ENCODE measurements at places on chromosomes 1 and 21.

DNA sequence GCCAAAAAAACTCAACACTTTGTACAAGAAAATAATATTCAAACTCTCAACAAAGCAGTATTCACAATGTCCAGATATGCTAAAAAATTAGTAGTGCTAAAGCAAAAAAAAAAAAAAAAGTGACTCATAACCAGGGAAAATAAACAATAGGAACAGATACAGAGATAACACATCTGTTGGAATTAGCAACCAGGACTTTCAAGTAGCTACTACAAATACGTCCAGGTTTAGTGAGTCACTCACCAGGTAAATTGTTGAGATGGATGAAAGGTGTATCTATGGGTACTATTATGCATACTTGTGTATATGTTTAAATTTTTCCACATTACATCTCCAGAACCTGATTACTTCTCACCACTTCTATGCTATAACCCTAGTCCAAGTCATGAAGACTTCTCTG, 144.8 kb upstream of the SLC35F3 start:
- DNase-seq: no peak

DNA sequence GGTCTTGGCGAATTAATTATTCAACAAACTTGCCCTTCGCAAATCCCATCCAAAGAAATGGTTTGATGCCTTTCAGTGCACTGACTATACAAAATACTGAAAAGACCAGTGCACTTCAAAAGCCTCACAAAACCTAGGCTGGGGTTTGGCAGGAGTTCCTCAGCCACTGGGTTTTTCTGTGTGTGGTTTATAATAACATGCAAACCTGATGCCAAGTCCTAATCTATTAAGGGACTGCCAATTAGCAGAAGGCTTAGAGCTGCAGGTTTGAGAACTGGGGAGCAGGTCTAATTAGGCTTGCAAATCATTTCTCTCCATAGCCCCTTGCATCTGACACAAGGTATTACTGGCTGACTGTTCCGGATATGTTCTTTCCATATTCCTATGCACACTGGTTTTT, 27.7 kb downstream of the PLPP3 start:
- no peak for DNase-seq

DNA sequence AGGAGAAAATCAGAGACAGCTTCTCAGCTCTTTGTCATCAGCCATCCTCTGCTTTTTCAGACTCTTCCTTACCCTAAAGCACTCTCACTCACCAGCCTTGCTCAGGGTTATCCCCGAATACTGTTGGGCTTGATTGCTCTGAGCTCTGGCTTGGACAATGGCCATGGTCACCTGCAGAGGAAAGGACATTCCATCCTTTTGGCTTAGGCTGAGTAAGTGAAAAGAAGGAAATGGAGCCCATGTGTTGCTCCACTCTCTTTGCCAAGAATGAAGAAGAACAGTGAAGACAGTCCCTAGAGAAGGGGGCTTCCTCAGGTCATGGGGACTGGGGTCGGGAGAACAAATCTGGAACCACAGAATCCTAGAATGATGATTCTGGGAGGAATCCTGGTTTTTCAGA, 2.3 kb downstream of the MTMR11 start:
- no peak for DNase-seq

- peak; percentile 57 for DNase-seq
These were observed 722 bp downstream of the TUT4 start for GRCh38 chr1:52552236-52552504.

- DNase-seq: no peak
These were observed 35.8 kb downstream of the IER5 start for GRCh38 chr1:181124291-181124751.

DNA sequence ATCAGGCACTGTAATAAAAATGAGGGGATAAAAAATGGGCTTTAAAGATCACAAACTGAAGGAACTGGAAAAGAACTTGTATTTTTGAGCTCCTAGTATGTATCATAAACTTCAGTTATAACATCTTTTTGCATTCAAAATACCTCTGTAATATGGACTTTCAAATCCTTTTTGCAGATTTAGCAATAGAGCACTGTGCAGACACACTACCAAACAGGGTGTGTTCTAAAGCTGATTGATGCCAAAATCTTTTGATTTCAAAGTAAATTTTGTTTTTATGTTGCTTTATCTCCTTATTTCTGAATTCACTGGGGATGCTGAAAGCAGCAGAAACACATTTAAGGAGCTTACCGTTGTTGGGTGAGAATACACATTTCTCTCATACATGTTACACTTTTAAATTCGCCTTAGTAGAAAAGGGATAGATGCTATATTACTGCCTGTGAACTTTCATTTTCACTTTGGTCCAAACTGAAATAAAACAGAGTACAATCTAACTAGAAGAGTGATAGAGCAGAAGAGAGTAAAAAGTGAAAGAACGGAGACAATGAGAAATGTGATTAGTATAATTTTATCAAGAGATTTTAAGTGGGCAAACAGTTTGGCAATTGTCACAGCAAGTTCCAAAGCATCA, 1126.6 kb downstream of the BRINP3 start:
- no peak for DNase-seq

DNA sequence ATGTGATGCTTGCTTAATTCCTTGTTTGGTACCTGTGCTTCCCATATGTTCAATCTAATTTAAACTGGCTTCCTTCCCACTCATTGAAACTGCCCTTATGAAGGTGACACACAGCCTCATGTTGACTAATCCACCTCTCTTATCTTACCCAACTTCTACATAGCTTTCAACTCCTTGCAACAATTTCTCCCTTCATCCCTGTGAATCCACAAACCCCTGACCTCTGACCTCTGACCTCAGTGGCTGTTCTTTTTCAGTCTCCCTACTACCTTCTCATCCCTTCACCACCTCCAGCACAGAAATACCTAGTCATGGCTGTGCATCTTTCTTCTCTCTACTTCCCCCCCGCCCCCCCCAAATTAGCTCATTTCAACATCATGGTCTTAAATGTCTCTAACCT, 144.5 kb downstream of the TTLL7 start:
- DNase-seq: no peak

- DNase-seq: no peak
These were observed 993.0 kb upstream of the PRMT6 start for GRCh38 chr1:106063510-106063909.

DNA sequence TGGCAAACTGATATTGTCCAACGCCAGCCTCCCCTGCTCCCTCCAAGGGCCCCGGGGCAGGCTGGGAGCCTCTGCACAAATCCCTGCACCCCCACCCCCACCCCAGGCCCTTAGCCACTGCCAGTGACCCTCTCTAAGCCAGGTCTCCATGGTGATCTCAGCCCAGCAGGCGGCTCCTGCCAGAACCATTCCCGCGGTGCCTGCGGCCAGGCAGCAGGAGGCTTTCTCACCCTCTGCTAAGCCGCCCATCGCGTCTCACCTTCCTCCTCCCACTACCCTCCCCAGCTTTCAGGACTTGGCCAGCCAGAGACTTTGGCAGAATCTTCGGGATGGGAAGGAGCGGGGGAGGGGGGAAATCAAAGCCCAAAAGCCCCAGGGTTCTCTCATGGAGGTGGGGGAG, 46.8 kb upstream of the WASF2 start:
- DNase-seq: no peak

DNA sequence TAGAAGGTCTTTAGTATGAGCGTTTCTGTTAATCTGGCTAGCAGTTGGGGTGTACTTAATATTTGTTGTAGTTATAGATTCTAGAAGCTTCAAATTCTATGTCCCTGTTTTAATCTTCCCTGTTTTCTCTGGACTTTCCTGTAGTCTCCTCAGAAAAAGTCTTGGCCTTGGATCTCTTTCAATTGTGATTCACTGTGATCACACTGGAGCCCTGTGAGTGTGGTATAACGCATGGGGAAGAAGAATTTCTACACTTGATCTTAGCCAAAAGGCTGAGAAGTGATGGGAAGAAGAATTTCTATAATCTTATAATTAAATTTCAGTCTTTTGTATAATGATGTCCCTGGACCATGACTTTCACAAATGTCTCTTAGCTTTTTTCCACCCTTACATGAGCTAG, 36.7 kb upstream of the COP1 start:
- no peak for DNase-seq

GRCh38 chr1:237759377-237759776, 131.3 kb downstream of the ZP4 start:
- no peak for DNase-seq

DNA sequence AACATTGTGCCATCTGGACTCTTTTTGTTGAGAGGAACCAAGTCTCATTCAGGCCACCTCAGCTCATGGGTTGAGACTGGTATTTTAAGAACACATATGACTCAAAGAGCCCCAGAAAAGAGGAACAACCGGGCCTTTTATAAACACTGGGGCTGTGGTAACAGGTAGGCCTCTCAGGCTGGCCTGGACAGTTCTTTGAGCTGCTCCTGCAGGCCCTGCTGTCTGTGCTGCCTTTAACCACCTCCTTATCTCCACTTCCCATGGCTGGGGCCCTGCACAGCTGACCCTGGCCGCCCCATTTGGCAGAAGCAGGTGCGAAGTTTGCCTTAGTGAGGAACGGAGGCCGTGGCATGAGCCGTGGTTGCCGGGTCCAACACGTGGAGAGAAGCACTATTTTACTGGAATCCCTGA, 163.3 kb downstream of the RHOU start:
- DNase-seq: no peak

DNA sequence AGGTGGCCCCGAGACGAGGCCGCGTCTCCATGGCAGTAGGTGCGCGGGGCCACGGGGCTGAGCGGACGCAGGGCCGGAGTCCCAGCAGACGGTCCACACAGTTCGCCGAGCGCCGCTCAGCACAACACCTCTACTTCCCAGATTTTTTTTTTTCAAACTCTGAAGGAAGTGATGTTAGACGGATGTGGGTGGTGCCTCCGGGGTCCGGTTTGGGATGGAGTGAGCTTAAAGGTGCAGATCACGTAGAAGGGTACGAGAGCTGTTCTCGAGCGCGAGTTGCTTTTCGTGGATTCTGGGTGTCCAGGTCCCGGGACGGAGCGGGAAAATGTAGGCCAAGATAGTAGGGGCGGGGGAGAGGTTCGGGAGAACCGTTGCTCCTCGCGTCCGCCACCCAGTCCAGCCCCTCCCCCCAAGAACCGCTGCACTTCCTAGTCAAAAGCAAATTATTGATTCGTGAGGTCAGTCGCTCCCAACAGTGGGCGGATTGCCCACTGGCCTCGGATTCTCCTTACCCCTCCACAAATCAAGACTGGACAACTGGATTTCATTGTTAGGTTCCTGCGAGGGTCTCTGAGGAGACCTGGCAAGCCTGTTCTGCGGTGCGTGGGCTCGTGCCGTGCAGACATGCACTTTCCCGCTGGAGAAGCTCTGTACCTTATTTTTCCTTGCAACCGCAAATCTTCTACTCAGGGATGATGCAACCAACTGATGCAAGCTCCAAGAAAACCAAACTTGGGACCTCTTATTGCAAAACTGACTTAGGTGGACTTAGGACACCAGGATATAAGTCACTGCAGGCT, at the start of gene TXNDC12:
TSS of gene TXNDC12 (minus strand) at position 126 of the 800 bp plus-strand sequence. CDS start at position 31, 95 bp downstream.
- peak; percentile 40 for DNase-seq

DNA sequence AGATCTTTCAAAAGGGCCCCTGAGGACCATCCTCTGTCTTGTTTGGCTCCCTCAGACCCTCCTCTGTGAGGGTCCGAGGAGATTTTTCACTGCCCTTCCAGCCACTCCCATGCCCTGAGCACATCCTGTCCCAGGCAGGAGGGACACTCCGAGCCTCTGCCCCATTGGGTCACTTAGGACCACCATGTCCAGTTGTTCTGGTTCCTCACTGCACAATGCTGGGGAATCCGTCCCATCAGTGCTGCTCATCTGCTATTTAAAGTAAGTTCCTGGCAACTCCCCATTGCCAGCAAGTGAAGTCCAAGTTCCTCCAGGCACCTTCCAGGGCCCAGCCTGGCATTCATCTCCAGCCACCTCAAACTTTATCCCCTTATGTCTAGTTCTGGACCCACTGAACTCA, 117.5 kb upstream of the GRIK3 start:
- no peak for DNase-seq

- DNase-seq: no peak
These were observed 381.1 kb upstream of the PKN2 start for GRCh38 chr1:88302843-88303486.

- no peak for DNase-seq
These were observed 400.0 kb downstream of the PLA2G4A start for GRCh38 chr1:187228790-187229189.

GRCh38 chr1:245353411-245353810, 198.6 kb downstream of the KIF26B start:
- DNase-seq: no peak

- DNase-seq: no peak
These were observed at the start of gene GUCA2A for GRCh38 chr1:42164551-42165420. GUCA2A (minus strand) TSS chr1:42164745; CDS start chr1:42164712, 33 bp downstream.

DNA sequence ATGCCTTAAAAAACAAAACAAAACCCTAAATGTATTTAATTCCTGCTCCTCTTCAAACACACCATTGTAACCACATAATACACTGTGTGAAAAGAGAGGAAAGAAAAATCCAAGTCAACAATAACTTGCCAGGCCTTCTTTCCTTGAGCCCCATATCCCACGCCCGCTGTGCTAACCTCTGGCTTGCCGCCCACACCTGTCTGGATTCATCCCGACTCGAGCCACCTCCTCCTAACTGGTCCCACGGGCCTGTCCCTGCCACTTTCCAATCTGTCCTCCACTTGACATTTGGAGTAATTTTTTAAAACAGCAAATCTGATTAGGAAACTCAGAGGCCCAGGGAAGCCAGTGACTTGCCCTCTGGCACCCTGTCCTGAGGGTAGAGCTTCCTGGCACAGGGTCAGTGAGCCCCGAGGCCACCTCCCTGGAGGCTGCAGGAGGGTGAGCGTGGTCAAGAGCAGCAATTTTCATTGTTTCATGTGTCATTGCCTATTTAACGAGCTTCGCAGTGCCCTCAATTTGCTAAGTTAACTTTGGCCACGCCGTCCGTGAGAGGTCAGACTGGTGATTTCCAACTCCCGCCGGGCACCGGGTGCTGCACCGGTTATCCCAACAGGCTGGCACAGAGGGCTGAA, 54.1 kb downstream of the B3GALT5 start:
- DNase-seq: no peak

DNA sequence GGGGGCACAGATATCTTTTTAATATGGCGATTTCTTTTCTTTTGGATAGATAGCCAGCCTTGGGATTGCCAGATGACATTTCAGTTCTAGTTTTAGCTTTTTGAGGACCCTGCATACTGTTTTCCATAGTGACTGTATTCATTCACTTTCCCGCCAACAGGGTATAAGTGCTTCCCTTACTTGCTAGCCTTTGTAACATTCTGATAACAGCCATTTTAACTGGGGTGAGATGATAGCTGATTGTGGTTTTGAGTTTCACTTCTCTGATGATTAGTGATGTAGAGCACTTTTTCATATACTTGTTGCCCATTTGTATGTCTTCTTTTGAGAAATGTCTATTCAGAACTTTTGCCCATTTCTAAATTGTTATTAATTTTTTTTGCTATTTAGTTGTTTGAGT, 151.9 kb downstream of the NTPCR start:
- DNase-seq: no peak

- DNase-seq: no peak
These were observed 342.5 kb upstream of the ADGRL2 start for GRCh38 chr1:81458186-81458585.

DNA sequence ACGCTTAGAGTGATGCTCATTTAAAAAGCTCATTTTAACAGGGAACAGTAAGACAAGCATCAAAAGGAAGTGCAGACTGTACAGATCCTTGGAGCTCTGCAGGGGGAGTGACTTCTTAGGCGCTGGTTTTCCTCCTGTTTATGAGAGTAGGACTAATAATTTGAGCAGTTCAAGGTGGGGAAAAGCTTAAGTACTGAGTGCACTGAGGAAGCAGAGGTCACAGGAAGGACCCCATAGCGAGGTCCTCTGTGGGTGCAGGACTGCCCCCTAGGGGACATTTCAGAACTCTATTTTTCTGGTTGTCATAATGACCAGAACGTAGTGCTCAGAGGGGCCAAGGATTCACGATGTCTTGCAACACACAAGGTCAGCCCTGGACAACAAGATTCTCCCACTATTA, 112.1 kb downstream of the HLCS start:
- DNase-seq: no peak

- no peak for DNase-seq
These were observed 691.1 kb downstream of the MATN1 start for GRCh38 chr1:30032302-30032701.

Data from stimulated activated CD4-positive, alpha-beta T cell treated with anti-CD3 and anti-CD28 coated beads, Interleukin-2, amount 100 ng/mL, for 4 hours (primary cell).